Central memory CD4-positive, alpha-beta T cell (primary cell): ENCODE measurements at places on chromosomes 2 and 18.

GRCh38 chr18:24246143-24246542 lies 107.3 kb downstream of the CABYR start:
- DNase-seq: no peak

DNA sequence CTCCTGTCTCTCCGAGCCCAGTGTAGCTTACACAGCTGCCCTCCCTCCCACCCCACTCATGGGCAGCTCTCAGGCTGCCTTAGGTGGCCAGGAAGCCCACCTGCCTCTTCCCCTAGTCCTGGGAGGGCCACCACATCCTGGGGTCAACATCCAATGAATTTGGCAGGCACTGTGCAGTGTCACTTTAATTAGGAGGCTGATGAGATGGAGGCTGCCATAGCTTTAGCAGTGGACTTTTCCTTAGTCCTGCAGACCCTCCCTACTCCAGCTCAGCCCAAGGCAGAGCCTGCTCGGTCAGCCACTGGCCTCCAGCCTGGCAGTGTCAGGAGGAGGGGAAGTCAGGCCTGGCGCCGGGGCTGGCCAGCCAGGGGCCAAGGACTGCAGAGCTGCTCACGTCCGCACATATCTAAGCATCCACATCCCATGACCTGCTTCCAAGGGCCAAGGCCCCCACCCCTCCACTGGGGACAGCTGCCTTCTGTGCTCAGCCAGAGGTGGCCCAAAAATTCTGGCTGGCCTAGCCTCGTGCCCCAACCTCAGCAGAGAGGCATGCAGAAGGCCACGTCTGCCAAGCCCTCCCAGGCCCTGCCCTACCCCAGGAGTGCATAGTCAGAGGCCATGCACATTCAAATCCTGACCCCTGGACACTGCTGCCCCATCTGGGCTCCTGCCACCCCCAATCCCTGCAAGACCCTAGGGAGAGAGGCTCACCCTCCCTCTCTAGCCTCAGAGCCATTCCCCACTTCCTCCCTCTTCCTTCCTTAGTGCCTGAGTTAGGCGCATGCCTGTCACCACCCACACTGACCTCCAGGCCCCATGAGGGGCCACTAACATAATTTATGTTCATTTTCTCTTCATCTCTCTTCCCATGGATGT lies 33.1 kb downstream of the ADRA2B start:
- no peak for DNase-seq

DNA sequence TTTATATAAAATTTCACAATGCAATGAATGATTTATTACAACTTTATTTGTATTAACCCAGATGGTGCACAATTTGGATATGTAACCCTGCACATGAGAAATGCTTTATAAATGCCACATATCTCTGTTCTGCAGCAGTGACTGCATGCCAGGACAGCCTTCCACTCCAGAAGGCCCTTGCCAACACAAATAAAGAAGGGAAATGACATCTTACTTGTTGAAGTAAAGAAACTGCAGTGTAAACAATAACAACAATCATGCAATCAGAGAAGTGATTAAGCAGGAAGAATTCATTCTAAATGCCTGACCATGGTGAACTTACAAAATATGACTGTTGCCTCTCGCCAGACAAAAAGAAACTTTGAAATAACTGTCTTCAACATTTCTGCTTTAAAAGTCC lies 129.9 kb upstream of the CHST9 start:
- DNase-seq: no peak

DNA sequence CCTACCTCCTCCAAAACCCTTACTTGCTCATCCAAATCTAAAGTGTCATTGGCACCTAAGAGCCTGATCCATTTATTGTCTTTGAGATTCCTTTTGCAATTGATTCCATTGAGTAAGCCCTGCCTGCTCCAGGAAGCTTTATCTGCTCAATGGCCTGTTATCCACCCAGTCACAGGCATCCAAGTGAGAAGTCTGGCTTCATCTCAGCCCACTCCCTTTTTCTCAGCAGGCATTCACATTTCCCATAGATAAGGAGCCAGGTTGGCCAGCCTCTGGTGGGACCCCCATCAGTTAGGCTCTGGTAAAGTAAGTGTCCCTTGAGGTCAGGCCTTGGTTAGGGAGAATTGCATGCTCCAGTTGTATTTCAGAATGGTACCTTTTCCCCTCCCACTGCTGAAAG lies 396.2 kb upstream of the ST6GAL2 start:
- no peak for DNase-seq

GRCh38 chr2:110216803-110217202 lies 4.5 kb upstream of the MTLN start:
- no peak for DNase-seq
